ENCODE measurements at places on chromosomes 7 and 10.

DNA sequence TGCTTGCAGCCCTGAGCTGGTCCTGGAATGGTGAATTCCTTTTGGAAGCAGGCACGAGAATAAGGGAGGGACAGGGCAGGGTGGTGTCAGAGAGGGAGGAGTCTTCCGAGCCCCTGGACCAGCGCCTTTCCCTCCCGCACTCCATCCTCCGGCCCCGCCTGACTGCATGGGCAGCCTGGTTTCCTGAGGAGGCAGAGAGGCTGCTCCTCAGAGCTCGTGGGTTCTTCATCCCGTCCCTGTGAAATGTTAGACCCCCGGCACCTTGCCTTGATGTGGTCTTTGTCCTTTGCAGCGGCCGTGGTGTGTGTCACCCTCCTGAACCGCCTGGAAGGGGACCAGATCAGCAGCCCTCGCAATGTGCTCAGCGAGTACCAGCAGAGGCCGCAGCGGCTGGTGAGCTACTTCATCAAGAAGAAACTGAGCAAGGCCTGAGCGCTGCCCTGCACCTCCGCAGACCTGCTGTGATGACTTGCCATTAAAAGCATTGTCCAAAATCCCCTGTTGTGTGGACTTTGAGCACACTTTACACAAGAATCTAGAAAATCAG is 18.9 kb downstream of the UPP1 start:
- peaks cover 42% of the 10 kb centered on the region for H3K36me3 ChIP-seq
- DNase-seq: no peak
- peaks cover 30% of the 10 kb centered on the region for H3K4me1 ChIP-seq

GRCh38 chr7:84302949-84303348 is 108.4 kb upstream of the SEMA3A start:
- H3K4me1 ChIP-seq: no peaks in the 10 kb centered on the region
- no peaks in the 10 kb centered on the region for H3K36me3 ChIP-seq
- no peak overlapping the region for H3K27ac ChIP-seq
- H3K4me3 ChIP-seq: no peak overlapping the region
- no peak for DNase-seq

GRCh38 chr10:132616170-132616995 is 78.8 kb downstream of the INPP5A start:
- peaks cover 25% of the 10 kb centered on the region for H3K36me3 ChIP-seq
- peaks cover 4% of the 10 kb centered on the region for H3K27me3 ChIP-seq
- H3K4me3 ChIP-seq: no peak overlapping the region
- H3K4me1 ChIP-seq: peaks cover 19% of the 10 kb centered on the region
- DNase-seq: no peak

DNA sequence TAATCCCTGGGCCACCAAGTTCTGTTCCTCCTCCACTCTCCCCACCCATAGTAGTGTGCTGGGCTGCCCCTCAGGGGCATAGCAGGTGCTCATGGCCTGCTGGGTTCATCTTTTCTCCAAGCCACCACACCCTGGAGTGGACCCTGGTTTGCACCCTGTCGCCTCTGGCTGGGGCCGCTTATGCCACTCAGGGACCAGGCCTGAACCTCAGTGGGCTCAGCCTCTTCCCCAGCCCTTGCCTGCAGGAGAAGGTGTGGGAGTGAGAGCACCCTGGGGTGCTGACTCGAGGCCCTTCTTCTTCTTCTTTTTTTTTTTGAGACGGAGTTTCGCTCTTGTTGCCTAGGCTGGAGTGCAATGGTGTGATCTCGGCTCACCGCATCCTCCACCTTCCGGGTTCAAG is 10.2 kb downstream of the CLIP2 start:
- no peak overlapping the region for H3K4me3 ChIP-seq
- DNase-seq: no peak
- H3K27me3 ChIP-seq: peaks cover 3% of the 10 kb centered on the region
- peaks cover 18% of the 10 kb centered on the region for H3K4me1 ChIP-seq
- H3K27ac ChIP-seq: no peak overlapping the region
- H3K36me3 ChIP-seq: peaks cover 18% of the 10 kb centered on the region

Measured in nephron progenitor cell (in vitro differentiated cells).